ENCODE measurements at places on chromosomes 12 and 14.
A peak's percentile ranks its signal among the peaks of the same experiment; 100 is the strongest.

DNA sequence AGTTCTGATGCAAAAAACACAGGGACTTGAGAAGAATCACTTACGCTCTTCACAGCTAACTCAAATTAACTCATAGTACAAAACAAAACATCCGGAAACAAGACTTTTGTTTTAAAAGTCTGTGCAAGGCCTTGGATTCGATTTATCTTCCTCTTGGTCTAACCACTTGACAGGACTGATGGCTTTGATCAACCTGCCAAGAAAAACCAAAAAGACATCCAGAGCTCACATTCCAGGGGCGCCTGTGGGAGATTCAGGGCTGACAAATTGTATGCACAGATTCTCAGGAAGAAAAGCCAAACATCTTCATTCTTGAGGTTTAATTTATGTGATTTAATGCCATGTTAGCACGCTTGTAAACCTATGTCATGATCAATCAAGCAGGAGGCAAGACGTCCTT is 129.1 kb upstream of the TMCC3 start:
- peak; percentile 30 for DNase-seq

GRCh38 chr12:47267571-47267970 is 187.8 kb upstream of the AMIGO2 start:
- no peak for DNase-seq

DNA sequence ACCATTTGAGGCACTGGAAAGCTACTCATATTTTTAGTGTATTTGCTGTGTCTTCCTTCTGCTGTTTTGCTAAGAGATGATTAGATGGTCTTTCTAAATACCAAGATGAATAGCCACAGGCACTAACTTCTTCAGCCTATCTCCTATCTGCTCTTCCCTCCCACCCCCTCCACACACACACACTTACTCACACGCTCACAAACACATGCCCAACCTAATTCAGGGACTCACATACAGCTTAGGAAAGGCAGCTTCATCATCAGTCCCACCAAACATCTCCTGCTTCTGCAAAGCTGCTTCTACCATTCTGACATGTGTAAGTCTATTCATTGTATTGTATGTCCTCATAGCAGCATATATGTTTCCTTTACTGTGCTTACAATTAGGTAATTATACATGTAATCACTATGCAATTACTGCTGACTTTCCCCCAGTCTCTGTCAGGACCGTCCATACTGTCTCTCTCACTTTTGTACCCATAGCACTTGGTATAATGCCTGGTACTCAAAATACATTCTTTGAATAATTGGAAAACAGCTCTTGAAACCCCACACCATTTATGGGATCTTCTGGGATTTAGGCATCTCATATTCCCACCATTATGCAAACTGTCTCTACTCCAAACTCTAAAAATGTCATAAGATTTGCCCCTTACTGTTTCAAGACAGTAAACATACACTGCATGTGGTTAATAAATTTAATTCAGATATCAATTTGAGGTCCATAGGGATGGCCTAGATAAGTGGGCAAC is 83.3 kb upstream of the HIF1A start:
- DNase-seq, result no peak

GRCh38 chr12:1977588-1977987 is 26.7 kb downstream of the DCP1B start:
- no peak for DNase-seq

- no peak for DNase-seq
Measured at GRCh38 chr12:32395026-32395425, 4.3 kb upstream of the FGD4 start.

Data from SJCRH30 (cell line).